Fibroblast of skin of left biceps (primary cell): ENCODE measurements at places on chromosomes 2 and 18.

DNA sequence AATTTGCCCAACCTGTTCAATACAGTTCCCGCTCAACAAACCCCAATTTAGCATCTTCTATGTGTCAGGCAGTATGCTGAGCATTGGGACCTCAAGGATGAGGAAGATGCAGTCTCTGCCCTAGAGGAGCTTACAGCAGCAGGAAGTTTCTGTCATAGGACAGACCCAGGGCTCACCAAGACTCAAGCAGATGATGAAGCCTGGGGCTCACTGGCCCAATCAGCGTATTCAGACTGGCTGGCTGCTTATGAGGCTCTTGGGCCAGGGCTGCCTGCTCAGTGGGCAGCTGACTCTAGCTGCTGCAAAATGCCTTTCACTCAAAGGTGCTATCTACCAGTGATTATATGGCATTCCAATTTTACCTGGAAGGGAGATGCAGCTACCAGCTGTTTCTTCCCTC is 2.1 kb downstream of the FAM178B start:
- no peak for DNase-seq

GRCh38 chr18:63177259-63177658 is 142.3 kb downstream of the BCL2 start:
- DNase-seq = no peak

DNA sequence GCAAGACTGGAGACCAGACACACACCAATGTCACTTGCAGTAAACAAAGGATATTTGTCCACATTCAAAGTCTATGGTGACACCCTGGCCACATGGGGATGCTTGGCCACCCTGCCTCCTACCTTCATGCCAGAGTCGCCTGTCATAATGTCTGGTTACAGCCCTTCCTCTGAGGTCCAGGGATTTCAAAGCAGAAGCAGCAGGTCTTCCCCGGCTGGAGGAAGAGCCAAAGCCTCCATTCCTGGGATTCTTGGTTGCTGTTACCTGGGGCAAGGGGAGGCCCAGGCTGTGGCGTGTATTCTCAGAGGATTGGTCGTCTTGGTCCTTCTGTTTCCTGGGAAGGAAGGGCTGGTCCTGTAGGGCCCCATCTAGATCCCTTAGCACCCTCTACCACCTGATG is 2.3 kb upstream of the ALPP start:
- DNase-seq = no peak

DNA sequence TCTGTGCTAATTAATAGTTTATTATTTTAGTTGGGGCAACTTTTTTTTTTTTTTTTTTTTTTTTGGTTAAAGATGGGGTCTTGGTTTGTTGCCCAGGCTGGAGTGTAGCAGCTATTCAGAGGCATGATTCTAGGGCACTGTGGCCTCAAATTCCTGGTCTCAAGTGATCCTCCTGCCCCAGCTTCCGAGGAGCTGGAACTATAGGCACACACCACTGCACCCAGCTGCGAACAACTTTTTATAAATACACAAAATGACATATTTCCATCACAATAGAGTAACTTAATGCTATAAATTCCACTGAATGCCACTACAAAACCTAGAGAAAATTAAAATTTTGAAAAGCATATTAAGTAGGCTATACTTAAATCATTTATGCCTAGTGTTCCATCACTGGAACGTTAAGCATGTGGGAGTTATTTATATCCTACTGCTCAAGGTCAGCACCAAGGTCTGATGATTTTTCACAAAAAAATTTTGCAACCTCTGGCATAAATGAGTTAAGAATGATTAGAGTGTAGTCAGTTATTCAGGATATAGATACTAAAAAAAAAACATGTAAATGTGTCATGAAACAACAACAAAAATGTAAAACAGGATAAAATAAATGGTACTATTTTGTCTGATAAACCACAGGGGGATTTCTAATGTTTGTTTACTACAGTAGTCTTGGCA is 46.8 kb downstream of the GFPT1 start:
- peak; percentile 18 for DNase-seq

DNA sequence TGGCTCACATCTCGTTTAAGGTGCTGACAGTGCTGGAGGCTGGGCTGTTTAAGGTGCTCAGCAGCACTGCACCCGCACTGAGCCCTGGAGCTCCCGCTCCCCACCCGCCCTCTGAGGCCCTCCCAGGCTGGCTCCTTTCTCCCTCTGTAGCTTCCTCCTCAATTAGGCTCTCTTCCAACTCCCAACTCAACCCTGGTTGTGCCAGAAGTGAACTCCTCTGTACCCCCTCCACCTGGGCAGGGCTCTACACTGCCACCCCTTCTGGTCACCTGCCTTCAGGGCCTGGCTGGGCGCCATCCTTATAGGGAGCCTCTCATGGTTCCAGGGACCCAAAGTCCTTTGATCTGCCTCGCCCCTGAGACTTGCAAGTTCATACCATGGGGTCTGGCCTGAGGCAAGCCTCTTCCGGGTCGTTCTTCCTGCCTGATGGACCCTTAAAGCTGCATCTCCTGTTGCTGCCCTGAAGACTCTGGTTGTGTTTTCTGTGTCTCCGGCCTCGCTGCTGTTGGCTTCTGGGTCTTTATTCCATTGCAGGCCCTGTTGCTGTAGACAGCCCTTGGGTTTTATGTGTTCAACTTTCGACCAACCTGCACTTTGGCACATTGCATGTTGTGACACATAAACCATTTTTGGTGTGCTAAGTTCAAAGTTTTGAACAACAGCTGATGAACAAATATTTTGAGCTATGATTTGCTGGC is 199.6 kb downstream of the LDLRAD4 start:
- no peak for DNase-seq

DNA sequence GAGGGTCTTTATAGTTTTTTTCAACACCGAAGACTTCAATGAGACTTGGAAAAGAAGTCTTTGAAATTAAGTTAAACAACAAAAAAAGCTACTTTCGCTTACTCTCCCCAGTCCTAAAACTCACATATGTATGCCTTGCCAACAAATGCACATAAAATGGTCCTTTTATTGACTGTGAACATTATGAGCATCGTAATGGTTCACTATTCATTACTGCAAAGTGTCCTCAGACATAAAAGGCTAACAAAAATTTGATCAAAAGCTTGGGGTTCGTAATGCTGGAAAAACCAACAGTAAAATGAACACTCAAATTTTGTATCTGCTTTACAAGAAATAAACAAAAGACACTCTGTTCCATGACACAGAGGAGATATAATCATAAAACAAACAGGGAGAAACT is 285.3 kb upstream of the SLC8A1 start:
- no peak for DNase-seq

- DNase-seq = no peak
Measured at GRCh38 chr2:84846041-84846663, 34.7 kb downstream of the TRABD2A start.
